ENCODE measurements at places on chromosomes 4 and X.
A peak's percentile ranks its signal among the peaks of the same experiment; 100 is the strongest.

DNA sequence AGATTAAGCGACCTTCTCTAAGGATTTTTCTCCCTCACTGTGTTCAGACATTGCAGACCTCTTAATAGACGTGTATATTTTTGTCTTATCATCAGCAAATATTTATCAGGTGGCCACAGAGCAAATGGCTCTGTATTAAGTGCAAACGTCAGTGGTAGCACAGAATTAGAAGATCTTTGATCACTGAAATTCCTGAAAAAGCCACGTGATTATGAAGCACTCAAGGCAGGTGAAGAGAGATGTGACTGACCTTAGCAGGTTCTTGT is 105.9 kb upstream of the TBC1D9 start:
- no peak for DNase-seq

DNA sequence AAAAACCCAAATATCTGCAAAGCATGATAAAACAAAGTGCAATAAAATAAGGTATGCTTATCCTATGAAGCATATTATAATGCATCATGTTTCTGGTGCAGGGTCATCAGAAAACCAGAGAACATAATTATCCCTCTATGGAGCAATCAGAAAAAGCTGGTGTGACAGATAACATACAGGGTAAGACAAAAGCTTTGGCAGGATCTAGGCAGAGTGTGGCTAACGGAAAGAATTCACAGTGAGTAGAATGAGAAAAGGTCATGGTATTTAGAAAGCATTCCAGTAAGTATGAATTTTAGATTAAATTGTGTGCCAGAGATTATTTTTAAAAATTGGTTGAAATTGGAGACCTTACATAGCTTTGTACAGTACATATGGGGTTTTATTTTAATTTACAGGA is 29.0 kb upstream of the UGT2B4 start:
- no peak for DNase-seq

DNA sequence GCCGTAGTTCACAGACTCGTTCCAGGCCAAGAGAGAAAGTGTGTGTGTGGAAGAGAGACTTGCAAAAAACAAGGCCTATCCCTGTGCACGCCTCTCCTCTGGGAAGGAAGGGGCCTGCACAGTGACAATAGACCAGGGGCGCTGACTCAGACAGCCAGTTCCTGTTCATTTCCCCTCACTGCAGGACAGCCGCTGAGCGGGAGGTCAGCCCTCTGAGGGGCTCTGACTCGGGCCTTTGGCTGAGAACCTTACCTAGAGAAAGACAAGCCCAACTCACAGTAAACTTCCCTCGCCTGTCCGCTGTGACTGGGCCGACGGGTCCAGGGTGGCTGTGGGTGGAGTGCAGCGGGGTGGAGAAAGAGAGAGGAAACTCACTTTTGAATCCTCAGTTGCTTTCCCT is 52.1 kb downstream of the RTL5 start:
- no peak for DNase-seq

GRCh38 chr4:64781737-64782326 is 372.6 kb upstream of the TECRL start:
- peak; percentile 7 for DNase-seq

DNA sequence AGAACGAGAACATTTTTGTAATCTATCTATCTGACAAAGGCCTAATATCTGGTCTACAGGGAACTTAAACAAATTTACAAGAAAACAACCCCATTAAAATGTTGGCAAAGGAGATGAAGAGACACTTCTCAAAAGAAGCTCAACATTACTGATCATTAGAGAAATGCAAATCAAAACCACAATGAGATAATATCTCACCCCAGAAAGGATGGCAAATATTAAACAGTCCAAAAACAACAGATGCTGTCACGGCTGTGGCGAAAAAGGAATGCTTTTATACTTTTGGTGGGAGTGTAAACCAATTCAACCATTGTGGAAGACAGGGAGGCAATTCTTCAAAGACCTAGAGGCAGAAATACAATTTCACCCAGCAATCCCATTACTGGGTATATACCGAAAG is 2284.8 kb downstream of the ARAP2 start:
- DNase-seq: no peak

DNA sequence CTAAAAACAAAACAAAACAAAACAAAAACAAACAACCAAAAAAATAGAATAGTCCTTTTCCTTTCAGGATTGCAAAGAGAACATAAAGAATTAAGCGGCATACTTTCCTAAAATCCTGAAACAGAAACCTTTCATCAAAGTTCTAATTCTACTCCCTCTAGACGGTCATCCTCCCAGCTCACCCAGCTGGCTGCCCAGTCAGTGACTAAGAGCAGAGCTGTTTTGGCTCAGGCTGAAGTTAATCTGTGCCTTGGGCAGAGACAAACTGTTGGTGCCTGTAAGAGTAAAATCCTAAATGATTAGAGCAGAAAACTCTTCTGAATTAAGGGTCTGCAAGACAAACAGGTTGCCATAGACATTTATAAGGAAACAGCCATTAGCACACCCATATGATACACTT is 17.6 kb upstream of the WAS start:
- DNase-seq: no peak

DNA sequence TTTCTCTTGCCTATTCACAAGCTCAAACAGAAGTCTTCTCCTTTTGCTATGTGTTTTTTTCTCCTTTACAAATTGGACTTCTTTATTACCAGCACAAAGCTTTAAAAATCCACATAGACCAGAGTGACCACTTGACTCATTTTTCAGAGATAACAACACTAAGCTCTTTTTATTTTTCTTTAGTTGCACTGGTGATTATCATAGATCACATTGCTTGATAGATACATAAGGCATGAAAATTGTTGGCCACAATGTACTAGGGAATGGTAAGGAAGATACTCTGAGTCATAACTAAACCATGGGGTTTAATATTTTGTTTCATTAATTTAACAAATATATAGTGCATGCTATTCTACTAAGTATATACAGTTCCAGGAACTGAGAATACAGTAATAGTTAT is 159.0 kb downstream of the GASK1B start:
- no peak for DNase-seq

- DNase-seq: no peak
Measured at GRCh38 chrX:50456712-50457484, 13.7 kb downstream of the DGKK start.

GRCh38 chr4:48898733-48899431 is 7.7 kb downstream of the OCIAD2 start:
- no peak for DNase-seq

DNA sequence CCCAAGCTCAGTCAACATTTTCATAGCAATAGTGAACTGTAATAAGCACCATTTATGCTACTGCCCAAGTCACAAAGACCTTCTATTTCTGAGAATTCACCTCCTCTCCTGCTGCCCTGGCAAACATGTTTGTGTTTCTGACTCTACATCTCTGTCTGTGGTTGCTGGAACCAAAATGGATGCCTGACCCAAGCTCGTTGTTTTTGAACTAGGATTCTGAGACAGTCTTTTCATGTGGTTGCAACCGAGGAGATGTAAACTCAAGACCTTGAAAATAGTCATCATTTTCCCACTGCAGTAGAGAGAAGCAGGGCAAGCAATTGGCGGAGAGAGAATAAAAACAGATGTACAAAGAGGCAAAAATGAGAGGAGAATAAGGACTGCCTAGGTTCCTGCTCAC is 160.2 kb downstream of the RAB28 start:
- DNase-seq: no peak

GRCh38 chrX:14084466-14084865 is 54.8 kb upstream of the GEMIN8 start:
- no peak for DNase-seq

DNA sequence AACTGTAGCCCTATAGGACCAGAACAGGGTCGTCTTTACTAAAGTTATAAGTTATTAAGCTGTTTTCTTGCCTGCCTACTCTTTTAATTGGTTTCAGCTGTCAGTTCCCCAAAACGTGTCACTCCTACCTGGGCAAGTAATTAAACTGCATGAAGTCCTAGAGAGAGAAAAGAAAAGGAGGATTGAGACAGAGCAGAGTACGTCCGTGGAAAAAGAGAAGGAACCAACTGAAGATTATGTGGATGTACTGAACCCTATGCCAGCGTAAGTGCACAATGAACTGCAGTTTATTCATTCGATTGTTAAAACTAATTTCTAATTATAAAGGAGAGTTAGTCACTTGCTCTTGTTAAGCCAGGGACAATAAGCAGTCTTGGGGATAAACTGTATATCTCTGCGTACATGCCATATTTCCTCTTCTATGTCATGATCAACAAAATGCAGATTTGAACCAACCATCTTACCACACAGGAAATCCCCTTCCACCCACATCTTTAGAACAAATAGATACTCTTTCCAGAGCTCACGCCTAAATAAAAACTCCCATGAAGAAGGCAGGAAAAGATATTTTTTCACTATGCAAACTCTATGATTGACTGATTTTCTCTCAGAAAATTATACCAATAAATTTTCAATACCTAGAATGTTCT is 22.8 kb downstream of the STAP1 start:
- DNase-seq: no peak

DNA sequence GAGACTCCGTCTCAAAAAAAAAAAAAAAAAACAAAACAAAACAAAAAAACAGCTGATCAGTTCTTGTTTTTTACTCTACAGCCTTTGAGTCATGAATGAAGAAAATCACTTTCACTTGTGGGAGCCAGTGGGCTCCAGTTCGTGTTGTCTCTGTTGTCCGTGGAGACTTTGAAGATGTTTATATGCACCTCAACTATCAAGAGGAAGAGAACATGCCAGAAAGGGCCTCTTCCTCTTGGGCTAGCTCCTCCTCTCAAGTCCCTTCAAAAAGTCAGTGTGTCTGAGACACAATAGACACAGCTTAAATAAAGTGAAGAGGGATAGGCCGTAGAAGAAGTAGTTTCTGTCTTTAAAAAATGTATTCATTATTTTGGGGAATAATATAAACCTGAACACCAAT is 182.7 kb downstream of the KDR start:
- DNase-seq: no peak

- DNase-seq: no peak
Measured at GRCh38 chr4:89072921-89073320, 15.9 kb upstream of the FAM13A start.

- DNase-seq: no peak
Measured at GRCh38 chrX:117839544-117839943, 277.1 kb downstream of the KLHL13 start.

DNA sequence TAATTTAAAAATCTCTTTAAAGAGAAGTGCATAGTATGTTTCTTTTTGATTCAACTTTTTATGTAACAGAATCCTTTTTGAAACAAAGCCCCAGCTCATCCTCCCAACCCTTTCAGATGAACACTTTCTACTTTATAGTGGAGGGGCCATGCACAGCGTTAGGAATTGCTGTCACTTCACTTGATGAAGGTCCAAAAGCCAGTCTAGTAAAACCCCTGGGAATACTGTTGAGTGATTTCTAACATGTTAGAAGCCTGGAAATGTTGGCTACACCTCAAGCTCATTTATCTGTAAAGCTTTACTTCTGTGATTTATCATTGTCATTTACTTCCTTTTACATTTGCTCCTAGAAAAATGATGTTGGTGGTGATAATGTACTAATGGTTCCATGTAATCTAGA is 1608.9 kb upstream of the TENM3 start:
- DNase-seq: no peak

DNA sequence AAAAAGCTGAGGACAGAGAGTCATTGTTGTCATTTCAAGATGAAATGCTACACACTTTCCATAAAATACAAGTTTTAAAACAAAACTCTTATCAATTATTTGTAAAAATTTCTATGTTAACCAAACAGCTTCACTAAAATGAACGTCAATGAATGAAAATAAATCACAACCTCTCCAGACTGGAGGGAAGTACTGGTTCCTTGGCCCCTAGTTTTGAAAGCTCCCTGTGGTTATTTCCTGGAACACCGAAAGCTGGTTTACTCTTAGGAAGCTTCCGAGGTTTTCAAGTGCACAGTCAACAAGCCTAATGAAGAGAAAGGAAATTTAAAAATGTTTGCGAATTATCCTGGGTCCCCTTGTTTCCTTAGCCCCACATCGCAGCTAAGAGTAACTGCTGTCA is 191.1 kb upstream of the TTC29 start:
- DNase-seq: no peak

- no peak for DNase-seq
Measured at GRCh38 chr4:155908187-155909139, 5.0 kb downstream of the TDO2 start.

- DNase-seq: no peak
Measured at GRCh38 chrX:103376979-103377324, 614 bp downstream of the BEX3 start.

- no peak for DNase-seq
Measured at GRCh38 chr4:7435471-7436061, 836 bp upstream of the PSAPL1 start.

- no peak for DNase-seq
Measured at GRCh38 chr4:143623896-143624295, 76.6 kb downstream of the FREM3 start.

GRCh38 chrX:6071731-6072130 is 156.9 kb downstream of the NLGN4X start:
- no peak for DNase-seq

DNA sequence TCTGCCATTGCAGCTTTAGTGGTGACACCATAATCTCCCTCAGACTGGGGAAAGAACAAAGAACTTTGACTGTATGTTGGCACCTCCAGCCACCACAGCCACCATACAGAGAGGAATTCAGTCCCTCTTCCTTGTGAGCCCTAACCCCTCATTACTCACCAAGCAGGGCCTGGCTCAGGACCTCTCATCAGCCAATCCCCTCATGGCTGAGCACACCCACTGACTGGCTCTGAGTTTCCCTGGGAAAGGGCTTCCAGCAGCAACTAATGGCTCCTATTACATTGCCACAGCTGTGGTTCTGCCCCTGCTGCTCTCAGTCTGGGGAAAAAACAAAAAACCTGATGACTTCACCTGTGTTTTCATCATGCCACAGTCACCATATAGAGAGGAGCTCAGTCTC is 1482.6 kb downstream of the FAM133A start:
- no peak for DNase-seq

GRCh38 chrX:119552508-119552907 is 12.7 kb downstream of the STEEP1 start:
- DNase-seq: peak; percentile 23

DNA sequence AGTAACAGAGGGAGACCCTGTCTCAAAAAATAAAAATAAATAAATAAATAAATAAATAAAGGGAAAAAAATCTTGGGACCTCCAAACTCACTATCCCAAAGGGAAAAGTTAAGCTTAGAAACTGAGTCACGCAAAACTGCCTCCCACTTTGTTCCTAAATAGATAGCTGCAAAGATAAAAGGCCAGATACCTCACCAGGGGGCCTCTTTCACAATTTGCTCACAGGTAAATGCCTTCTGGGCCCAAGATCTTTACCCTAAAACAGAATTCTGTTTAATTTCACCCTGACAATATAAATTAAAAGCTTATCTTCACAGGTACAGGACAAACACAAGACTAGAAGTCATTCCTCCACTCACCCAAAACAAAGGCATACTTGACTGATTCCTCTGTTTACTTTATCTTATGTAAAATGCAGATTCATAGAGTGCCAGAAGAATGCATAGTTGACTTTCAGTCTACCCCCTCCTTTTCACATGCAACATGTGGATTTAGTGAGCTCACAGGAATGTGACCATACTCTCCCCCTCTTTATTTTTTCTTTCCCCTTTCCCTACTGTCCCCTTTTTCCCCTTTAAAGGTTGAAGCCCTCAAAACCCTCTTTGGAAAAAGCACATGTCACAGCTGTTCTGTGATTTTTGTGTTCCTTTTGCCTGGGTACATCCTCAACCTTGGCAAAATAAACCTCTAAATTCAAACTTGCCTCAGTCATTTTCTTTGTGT is 23.4 kb downstream of the ELF2 start:
- DNase-seq: no peak

All from GM04504 (cell line).